Stimulated activated CD8-positive, alpha-beta memory T cell treated with anti-CD3 and anti-CD28 coated beads, Interleukin-12 subunit alpha, Interleukin-12 subunit beta, amount 100 ng/mL, for 4 hours (primary cell): ENCODE measurements at places on chromosomes 6 and 20.

DNA sequence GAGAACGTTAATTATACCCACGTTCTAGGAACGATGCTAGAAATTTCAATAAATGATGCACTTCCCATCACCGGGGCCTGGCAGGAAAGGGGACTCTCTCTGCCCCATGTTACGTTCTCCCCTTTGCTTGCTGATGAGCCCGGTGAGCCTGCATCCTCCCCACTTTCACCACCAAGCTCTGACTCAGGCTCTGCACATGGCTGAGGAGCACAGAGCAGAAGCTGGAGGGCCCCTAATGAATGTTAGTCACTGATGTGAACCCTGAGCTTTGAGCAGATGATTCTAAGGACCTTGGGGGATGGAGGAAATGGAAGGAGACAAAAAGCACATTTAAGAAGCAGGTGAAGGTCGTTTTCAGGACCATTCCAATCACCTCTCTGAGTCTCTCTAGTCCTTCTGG is 468.2 kb upstream of the ARID1B start:
- DNase-seq = no peak

- no peak for DNase-seq
These were observed 8.5 kb downstream of the ENPP4 start for GRCh38 chr6:46138281-46138680.

GRCh38 chr20:59836767-59837166 is 96.7 kb downstream of the SYCP2 start:
- DNase-seq = no peak

GRCh38 chr6:170393033-170393432 is 86.5 kb downstream of the FAM120B start:
- no peak for DNase-seq

GRCh38 chr6:42301986-42302385 is 84.3 kb upstream of the MRPS10 start:
- DNase-seq = no peak

GRCh38 chr6:126388104-126388598 is 48.2 kb downstream of the CENPW start:
- no peak for DNase-seq

GRCh38 chr20:61931476-61932198 is 134.0 kb downstream of the TAF4 start:
- DNase-seq = no peak

GRCh38 chr6:32659856-32660595 is 6.4 kb downstream of the HLA-DQB1 start:
- no peak for DNase-seq

- DNase-seq = no peak
These were observed 195.5 kb downstream of the DLL1 start for GRCh38 chr6:170095273-170095981.

GRCh38 chr6:138991206-138991605 is 3.2 kb upstream of the REPS1 start:
- no peak for DNase-seq

DNA sequence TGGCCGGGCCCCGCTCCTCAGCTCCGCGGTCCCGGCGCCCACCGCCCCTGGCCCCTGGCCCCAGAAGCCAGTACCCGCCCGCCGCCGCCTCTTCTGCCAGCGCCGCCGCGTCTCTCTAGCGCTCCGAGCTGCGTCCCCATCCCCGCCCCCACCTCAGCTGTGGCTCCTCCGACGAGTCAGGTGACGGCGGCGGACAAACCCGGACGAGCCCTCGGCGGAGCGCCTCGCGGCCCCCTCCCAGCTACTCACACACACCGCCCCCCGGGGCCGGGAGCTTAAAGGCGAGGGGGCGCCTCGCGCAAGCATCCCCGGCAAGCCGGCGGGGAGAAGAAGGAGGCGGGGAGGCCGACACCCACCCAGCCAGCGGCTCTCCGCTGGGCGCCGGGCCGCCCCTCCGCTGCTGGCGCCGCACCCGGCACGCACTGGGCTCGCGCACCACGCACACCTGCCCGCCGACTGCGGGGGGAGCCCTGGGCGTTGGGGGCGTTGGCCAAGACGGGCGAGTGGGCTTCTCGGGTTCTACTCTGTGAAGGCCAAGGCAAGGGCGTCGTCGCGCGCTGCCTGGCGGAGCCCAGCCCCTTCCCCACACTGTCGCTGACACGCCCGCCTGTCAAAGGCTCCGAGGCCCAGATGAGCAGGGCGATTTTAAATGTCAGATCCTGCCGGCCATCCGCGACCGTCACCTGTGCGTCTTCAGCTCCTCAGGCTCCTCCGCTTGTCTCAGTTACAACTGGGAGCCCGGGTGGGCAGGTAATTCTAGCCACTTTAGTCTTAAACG is at the start of gene SNAP91:
TSS of gene SNAP91 (minus strand) at position 132 of the 778 bp plus-strand sequence. CDS start 1,174 bp downstream, outside the sequence.
- no peak for DNase-seq

DNA sequence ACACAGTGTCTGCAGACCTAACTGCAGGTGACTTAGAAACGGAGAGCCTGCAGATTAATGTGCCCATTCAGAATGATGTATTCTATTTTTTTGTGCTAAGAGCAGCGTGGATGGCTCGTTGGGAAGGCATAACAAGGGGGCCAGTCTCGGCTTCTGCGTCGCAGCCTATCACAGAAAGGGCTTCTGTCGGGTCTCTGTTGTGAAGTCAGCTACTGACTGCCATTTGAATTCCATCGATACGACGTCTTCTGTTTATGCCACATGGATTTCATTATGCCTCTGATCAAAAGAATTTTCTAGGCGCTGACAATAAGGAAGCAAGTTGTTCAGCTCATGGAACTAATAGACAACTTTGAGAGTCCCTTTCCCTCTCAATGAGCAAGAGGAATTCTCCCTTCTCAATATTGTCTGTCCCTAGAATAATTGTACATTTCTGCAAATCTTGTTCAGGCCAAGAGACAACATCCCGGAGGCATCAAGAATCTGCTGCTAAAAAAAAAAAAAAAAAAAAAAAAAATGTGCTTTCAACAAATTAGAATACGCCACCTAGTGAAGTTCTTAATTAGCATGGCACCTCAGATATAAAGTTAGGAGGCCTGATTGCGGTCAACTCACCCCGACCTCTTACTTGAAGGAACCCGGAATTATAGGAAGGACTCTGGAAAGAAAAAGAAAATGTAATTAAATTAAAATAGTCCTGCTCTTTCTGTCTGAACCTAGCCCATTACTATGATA is 223.9 kb downstream of the TSHZ2 start:
- no peak for DNase-seq
